SK-MEL-5 (cell line): ENCODE measurements at places on chromosomes 4 and X.
A peak's percentile ranks its signal among the peaks of the same experiment; 100 is the strongest.

GRCh38 chrX:75038925-75039324, 113.7 kb upstream of the NEXMIF start:
- peak; percentile 56 for DNase-seq

DNA sequence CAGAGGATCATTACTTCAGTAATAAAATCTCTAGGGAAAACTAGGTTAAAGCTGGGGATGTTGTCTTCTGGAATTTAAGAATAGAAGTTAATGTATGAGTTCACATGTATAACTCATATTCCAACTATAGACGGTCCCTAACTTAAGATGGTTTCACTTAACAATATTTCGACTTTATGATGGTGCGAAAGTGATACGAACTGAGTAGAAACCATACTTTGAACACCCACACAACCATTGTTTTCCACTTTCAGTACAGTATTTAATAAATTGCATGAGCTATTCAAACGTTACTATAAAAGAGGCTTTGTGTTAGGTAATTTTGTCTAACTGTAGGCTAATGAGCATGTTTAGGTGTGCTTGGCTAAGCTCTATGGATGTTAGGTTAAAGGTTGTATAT, 38.7 kb downstream of the CCSER1 start:
- DNase-seq: no peak

GRCh38 chr4:126957987-126958386, 674.8 kb upstream of the INTU start:
- DNase-seq: no peak

- no peak for DNase-seq
These were observed 12.3 kb upstream of the ADRA2C start for GRCh38 chr4:3753726-3754412.

DNA sequence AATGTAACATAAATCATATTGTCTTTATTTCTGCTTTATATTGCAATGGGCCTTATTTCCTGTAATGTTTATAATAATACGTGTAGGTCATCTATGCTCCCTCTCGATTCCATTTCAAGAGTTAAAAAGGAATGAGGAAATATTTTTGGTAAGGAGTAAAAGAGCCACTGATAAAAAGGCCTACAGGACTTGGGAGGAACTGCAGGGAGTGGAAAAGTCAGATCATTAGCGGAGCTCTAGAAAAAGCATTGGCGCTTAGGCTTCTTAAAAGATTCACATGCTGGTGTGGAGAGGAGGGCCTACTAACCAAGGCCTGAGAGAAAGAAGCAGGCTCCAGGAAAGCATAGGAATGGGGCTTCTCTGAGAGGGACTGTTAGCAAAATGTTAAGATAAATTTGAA, 82.9 kb upstream of the PNPLA4 start:
- DNase-seq: peak; percentile 10

DNA sequence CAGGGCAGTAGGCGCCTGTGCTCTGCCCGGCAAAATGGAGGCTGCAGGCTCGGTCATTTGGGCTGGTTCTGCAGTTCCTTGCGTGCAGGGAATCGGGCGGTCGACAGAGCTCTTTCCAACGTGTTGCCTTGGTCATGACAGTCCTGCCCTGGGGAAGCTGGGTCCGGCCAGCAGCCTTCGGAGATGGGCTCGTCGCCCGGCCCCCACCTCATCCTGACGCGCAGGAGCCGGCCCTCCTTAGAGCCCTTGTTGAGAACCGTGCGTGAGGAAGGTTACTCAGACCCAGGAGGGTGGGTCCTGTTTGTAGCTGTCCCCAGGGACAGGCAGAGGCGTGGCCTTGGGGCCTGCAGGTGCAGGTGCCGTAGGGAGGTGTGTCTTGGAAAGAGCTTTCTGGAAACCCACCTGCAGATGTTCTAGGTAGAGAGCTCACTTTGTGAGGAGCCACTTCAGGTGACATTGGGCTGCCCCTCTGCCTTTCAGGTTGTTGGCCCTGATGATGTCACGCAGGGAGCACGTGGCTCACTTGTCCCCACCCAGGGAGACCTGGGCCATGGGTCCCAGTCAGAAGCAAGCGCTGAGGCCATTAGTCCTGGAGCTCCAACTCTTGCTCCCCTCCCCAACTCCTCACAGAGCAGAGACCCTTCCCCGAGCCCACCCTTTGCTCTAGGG, 15.2 kb upstream of the HGFAC start:
- DNase-seq: no peak

- no peak for DNase-seq
These were observed 150.1 kb downstream of the DIPK2B start for GRCh38 chrX:45050558-45050957.

DNA sequence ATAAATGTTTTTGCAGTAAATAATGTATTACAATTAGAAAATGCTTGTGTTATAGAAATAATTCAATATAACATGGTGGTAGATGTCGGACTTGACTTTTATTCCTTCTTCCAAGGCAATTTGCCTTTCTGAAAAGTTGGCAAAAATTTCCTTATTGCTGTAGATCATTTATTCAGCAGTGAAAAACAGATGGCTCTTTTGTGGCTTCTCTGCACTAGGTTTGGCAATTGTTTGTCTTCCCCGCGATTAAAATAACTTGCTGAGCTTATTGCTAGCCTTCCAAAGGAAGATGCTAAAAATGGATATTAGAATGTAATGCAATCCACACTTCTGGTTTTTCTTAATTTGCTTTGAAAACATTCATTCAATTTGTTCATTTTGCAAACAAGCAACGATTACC, 1977.9 kb upstream of the ADGRL3 start:
- no peak for DNase-seq

DNA sequence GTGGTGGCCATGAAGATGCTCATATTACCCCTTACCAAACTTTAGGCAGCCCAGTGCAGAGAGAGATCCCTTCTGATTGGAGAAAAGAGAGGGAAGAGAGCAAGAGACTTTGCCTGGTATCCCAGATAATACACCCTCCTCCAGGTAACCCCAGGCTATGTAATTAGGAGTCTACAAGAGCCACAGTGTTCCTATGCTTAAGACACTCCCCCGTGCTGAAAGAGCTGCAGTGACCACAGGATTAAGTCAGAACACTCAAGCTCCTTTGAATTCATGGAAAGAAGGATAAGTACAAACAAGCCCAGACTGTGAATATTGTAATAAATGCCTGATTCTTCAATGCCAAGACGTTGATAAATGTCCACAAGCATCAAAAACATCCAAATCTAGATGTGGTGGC, 41.4 kb downstream of the PABPC4L start:
- no peak for DNase-seq
